ENCODE measurements at places on chromosomes 5 and 9. TPM values are rescaled to one million over a fixed set of nuclear protein-coding genes. Genes with fewer than 3 reads are reported as not detected.

Gene SIMC1
- 15.8 TPM for polyA plus RNA-seq

Gene CTSV
- polyA plus RNA-seq: not detected

Gene NUTM2G
- not detected for polyA plus RNA-seq

Gene SV2C
- 53.8 TPM for polyA plus RNA-seq

Gene PDCD1LG2
- 0.71 TPM for polyA plus RNA-seq

Gene PLPP7
- 5.1 TPM for polyA plus RNA-seq

Gene KCNIP1
- polyA plus RNA-seq: 148 TPM

Gene EIF4E1B
- not detected for polyA plus RNA-seq

Gene MLLT3
- 16.3 TPM for polyA plus RNA-seq

Gene PRXL2C
- polyA plus RNA-seq: 3.0 TPM

Gene SHC3
- polyA plus RNA-seq: 0.06 TPM

Gene LYRM7
- polyA plus RNA-seq: 59.4 TPM

Gene TERT
- not detected for polyA plus RNA-seq

Gene HSPB3
- polyA plus RNA-seq: 2.3 TPM

Gene POU5F2
- polyA plus RNA-seq: 0.14 TPM

Gene SAPCD2
- polyA plus RNA-seq: 0.24 TPM

Gene DRD1
- 10.2 TPM for polyA plus RNA-seq

Gene ZDHHC11
- polyA plus RNA-seq: 3.3 TPM

Gene FBXL7
- polyA plus RNA-seq: not detected

Gene DBH
- polyA plus RNA-seq: not detected

Gene FRMD3
- 5.1 TPM for polyA plus RNA-seq

Gene KIF24
- 0.23 TPM for polyA plus RNA-seq

Gene MCTP1
- polyA plus RNA-seq: 8.5 TPM

Gene AUH
- 161 TPM for polyA plus RNA-seq

Gene IFNE
- not detected for polyA plus RNA-seq

Gene COL23A1
- polyA plus RNA-seq: 2.1 TPM

Gene CDHR2
- 1.4 TPM for polyA plus RNA-seq

Gene IL4
- polyA plus RNA-seq: not detected

Gene PCDHA5
- polyA plus RNA-seq: 6.3 TPM

Gene BRD9
- 11.2 TPM for polyA plus RNA-seq

Gene SLC6A18
- polyA plus RNA-seq: not detected

Gene TMEM252
- polyA plus RNA-seq: not detected

Gene PCDHB10
- polyA plus RNA-seq: 3.6 TPM

Gene BAAT
- 0.71 TPM for polyA plus RNA-seq

Gene SCAI
- polyA plus RNA-seq: 9.5 TPM

Gene ARAP3
- polyA plus RNA-seq: 0.55 TPM

Gene ECM2
- 9.1 TPM for polyA plus RNA-seq

Gene N4BP3
- 0.43 TPM for polyA plus RNA-seq

Gene RPL37
- 580 TPM for polyA plus RNA-seq

Gene IL3
- not detected for polyA plus RNA-seq

Gene BSPRY
- 54.2 TPM for polyA plus RNA-seq

Gene VDAC1
- 433 TPM for polyA plus RNA-seq

Gene XRCC4
- 34.8 TPM for polyA plus RNA-seq

Gene GFI1B
- not detected for polyA plus RNA-seq

Gene PCDHGA6
- polyA plus RNA-seq: 0.30 TPM

Gene MOB3B
- polyA plus RNA-seq: 5.7 TPM

Gene SEMA6A
- 2.7 TPM for polyA plus RNA-seq

Gene EQTN
- 15.1 TPM for polyA plus RNA-seq

Gene ASS1
- polyA plus RNA-seq: 18.5 TPM

Gene MROH2B
- not detected for polyA plus RNA-seq

Gene KIF4B
- 0.85 TPM for polyA plus RNA-seq

Gene MAN1B1
- polyA plus RNA-seq: 5.7 TPM

Gene CLIC3
- polyA plus RNA-seq: not detected

Gene OCLN
- 1.3 TPM for polyA plus RNA-seq

Gene HTR1A
- polyA plus RNA-seq: not detected

Gene TMEM215
- polyA plus RNA-seq: not detected

Gene ECSCR
- not detected for polyA plus RNA-seq

Gene AFAP1L1
- polyA plus RNA-seq: not detected
